Activated T-cell treated with anti-CD3 and anti-CD28 coated beads for 1 hour (primary cell): ENCODE measurements at places on chromosomes 5 and 9.

DNA sequence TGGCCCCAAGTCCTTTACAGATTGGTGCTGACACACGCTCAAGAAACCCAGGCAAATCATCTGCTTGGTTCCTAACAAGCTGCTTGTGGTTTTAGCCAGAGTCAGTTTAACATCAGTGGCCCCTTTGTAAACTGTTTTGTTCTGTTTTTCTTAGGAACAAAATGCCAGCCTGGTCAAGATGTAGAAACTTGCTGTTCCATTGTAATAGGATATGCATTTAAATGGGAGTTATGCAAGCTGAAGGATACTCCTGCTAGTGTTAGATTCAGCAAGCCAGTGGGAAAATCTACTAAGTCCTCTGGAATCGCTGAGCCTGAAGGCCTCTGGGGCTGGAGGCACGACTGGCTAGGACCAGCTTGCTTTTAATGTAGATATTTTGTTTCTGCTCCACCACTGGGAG, 391.1 kb downstream of the TLE4 start:
- DNase-seq = no peak

DNA sequence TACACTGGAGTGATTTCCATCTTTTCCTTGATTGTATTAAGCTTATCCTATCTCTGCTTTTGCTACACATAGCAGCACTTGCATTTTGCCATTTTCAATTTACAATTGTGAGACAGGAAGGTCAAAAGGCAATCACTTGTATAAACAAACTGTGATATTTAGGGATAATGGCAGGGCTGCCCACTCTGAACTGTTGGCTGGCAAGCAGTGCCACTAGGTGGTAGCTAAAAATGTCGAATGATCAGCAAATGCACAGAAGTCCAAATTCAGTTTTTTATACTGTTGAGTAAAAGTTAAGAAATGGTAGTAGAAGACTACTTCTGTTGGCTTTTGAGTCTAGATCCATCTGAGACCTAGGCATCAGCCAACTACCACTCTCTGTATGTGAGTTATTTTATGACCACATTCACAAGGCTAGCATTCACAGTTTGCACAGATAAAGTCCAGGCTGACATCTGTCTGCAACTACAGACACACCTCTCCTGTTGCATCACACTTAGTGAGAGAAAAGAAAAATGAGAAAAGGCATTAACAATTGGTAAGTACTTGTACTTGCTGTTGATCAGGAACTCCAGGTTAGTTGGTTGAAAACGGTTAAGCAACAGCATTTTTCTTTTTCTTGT, 108.8 kb upstream of the ASTN2 start:
- DNase-seq = no peak

- no peak for DNase-seq
These were observed 89.1 kb upstream of the SPDL1 start for GRCh38 chr5:169494383-169494935.

DNA sequence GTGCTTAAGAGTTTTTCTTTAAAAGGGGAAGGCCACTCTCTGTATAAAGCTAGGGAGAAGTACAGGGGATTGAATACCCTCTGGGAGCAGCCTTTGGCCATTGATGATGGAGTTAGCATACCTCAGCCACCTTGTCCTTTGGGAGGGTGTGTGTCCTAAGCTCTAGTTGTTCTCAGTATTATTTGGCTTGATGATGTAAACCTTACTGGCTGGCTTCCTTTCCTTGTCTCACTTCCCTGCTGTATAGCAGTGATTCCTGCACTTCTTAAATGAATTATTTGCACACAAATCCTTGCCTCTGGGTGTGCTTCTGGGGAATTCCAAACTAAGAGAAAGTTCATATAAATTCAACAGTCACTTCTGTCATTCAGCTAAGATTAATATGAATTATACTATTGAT, 234.9 kb upstream of the RIOK2 start:
- DNase-seq = no peak

DNA sequence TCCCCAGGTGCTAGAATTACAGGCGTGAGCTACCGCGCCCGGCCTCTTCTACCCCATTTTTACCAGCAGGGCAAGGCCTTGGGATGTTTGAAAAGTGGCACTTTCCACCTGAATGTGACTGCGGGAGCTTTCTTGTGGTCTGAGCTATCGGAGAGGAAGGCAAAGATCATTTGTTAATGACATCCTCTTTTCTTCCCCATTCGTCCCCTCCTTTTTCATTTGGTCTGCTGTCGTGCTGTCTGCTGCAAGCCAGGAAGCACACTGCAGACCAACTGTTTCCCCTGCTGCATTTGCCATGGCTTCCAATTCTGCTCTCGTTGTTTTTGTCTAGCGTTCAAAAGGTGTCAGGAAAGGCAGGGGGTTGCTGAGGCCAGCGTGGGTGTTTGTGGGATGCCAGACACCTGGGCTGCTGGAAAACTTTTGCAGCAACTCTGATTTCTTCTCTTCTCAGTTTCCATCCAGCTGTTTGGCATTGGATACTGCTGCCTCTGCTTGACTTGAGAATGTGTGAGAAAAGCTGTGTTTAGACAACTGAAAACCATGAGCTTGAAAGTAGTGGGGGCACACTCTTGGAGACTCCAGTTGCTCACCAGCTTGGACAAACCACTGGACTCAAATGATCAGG, 196.4 kb upstream of the MSX2 start:
- DNase-seq = no peak

GRCh38 chr9:76351006-76351405, 43.2 kb downstream of the RFK start:
- no peak for DNase-seq

DNA sequence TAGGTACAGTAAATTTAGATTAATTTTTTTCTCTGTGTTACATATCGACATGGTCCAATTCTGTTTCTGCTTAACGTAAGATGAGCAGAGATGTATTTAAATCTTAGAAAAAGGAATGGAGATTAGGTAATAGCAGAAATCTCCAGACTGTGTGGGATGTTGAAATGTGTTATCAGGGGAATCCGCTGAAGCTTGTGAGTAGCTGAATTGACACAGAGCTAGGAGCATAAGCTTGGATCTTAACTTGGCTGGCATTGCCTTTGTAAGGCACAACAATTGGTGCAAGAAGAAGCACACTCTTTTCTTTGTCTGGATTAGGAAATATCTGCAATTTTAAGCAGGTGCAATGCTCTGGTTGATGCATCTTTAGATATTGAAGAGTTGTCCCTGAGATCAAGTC, 53.1 kb downstream of the PLPPR1 start:
- no peak for DNase-seq

DNA sequence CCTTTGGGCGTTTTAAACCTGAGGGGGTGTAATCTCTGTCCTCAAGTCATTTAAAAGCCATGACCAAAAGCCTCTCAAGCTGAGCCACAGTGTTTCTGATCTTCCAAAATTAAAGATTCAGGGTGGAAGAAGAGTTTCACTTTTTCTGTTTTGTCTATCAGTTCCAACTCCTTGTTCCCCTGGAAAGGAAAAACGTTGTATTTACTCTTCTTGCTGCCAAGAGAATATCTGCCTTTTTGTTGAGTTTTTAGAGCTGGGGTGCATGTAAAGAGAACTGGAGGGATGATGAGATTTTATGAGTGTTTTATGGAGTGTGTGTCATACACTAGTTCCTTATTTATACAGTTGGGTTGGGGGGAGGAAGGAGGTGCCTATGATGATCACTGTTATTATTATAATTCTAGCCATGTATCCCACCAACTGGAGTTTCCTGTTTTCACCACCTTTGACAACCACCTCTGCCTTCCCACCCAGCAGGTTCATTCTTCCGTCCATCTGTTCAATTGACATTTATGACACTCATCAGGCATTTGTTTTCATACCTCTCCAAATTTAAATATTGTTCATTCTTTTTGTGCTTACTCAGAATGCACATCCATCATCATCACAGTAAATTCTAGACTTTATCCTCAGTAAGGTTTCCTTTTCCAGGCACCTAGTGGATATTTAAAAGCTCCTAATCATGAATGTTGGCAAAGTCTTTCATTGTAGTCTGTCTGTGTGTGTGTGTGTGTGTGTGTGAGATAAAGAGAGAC, 97.9 kb upstream of the MPDZ start:
- DNase-seq = no peak

- DNase-seq = no peak
These were observed 196.1 kb downstream of the GAS1 start for GRCh38 chr9:86751207-86751606.

DNA sequence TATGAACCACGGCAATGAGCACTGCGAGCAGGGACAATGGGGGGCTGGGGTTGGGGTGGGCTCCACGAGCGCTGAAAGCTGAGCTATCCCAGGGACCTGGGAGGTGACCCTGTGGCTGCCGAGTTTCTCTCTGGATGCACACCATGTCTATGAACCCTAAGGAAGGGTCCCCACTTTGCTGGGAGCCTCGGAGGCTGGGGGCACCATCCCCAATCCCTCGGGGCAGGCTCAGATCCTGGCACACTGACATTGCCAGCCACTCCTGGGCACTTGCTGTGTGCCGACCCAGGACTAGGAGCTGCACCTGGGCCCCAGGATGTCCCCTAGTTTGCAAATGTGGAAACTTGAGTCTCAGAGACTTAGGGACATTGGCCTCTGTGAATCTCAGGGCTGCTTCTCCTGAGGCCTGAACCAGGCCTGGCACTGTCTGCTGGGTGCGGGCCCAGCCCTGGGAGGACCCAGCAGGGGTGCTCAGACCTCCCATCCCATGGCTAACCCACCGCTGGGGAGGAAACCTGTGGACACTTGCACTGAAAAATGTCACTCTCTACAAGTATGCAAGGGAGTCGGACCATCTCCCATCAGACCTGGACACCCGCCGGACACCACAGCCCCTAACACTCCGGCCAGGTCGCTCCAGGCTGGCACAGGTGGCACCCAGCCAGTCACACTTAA, 13.0 kb upstream of the CAMSAP1 start:
- no peak for DNase-seq

DNA sequence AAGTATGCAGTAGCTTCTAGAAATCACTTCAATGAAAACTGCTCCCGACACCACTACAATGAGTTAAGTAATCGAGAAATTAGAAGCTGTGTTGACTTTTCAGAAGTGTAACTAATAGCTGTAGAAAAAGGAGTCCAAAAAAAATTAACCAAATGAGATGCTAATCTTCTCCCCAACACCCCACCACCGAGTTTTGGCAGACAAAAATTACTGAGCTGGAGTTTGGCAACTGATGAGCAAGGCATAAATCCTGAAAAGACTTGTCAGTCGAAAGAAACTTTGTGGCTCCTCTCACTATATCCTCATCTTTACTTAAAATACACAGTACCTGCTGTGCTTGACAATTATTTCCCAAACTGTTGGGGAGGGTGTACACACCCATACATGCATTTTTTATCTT, 191.9 kb downstream of the EBF1 start:
- DNase-seq = no peak

GRCh38 chr5:126538579-126538978, 56.4 kb downstream of the ALDH7A1 start:
- DNase-seq = no peak

DNA sequence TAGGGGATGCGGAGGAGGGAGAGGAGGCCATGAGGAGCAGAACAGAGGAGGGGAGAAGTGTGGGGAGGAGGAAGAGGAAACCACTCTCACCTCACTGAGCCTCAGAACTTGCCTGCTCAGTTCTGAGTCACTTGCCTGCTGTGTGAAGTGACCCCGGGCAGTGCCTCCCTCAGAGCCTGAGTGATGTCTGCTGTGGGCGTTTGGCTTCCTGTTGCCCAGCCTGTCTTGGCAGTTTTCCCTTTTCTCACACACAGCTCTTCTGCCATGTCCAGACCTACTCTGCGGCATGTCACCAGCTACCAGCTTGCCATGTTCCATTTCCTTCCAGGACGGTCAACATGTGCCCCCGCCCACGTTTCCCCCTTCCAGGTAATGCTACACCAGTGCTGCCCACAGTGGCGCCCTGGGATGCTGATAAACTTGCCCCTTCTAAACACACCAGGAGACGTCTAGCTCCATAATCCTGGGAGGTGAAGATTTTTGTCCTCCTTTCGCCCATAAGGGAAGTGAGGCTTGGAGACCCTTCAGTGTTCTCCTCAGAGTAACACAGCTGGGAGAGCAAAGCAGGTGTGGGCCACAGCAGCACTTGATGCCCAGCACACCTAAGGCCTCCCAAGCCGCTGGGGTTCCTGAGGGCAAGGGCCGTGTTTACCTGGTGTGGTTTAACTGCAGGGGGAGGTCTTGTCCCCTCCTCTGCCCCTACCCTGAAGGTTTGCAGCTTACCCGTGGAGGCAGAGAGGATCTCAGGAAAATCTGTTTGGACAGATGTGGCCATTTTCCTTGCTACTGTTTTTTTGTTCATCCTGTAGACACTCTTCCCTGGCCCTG, 63.8 kb upstream of the RNF130 start:
- DNase-seq = no peak

DNA sequence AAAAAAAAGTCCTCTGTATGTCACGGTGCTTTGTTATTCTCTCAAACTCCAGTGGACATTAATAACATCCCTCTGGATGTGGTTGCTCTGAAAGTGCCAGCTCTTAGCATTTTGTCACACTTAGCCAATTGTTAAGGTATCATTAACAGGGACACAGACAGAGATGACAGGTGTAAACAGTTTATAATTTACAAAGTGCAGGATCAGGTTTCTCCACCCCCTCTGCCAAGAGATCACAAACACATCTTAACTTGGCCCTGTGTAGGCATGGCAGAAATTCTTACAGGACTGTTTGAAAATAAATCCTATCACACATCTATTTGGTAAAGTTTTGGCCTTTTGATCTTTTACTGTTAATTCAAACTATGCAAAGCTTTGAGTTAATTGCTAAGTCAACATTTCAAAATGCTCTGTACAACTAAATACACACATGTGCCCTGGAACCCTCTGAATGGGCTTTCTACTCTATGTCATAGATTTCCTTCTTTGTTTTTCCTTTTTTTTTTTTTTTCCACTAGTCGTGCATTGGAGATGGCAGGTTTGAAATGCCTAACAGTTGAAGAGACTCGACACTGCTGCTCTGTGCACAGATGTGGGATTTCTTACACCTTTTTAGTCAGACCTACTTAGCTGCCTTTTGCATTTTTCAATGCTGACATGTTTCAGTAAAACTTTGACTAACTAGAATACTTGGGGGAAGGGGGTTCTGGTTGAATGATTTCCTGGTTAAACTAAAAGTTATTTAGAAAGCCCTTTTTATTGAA, 41.7 kb downstream of the SEMA6A start:
- DNase-seq = no peak

DNA sequence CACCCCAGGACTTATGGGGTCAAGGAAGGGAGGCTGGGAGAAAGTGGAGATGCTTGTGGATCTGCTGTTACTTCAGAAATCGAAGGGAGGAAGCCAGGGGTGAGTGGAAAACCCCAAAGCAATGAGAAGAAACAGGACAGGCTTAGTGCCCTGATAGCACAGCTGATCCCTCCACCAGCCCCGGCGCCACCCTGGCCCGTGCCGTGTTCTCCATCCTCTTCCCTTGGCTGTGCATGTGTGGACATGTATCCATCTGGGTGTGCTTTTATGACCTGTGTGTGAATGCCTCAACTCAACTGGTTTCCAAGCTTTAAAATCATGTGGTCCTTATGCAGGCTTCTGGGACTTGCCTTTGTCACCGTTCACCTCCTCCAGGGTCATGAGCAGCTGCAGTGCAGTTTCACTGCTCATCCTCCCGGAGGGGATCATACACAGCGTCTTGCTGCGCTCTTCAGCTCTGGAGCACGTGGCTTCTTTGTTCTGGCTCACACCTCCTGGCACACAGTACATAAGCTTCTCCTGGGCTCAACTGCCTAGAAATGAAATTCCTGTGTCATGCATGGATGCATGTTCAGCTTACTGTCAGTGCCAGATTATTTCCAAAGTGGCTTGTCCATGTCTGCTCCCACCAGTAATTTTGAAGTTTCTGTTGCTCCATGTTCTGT, 58.2 kb downstream of the IPPK start:
- DNase-seq = no peak

- no peak for DNase-seq
These were observed 16.6 kb downstream of the POU5F2 start for GRCh38 chr5:93724791-93725190.
